ENCODE measurements at places on chromosomes 3 and 15.

DNA sequence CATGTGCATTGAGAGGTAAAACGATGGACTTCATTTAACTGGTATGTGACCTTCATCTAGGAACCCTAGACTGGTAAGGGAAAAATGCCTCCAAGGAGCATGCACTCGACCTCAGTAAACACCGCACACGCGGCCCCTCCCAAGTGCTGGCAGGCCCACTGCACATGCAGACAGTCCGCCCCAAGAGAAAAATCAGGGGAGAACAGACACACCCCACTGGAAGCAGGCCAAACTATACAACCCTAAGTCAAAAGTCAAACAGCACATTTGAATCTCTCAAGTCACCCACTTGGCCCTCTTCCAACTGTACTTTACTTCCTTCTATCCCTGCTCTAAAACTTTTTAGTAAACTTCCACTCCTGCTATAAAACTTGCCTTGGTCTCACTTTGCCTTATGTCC lies 250.1 kb upstream of the HES1 start:
- no peak for DNase-seq

GRCh38 chr3:42936157-42936981 lies 30.4 kb downstream of the ZNF662 start:
- DNase-seq: peak; percentile 67

- no peak for DNase-seq
Measured at GRCh38 chr3:131216330-131216729, 165.2 kb upstream of the NUDT16 start.

DNA sequence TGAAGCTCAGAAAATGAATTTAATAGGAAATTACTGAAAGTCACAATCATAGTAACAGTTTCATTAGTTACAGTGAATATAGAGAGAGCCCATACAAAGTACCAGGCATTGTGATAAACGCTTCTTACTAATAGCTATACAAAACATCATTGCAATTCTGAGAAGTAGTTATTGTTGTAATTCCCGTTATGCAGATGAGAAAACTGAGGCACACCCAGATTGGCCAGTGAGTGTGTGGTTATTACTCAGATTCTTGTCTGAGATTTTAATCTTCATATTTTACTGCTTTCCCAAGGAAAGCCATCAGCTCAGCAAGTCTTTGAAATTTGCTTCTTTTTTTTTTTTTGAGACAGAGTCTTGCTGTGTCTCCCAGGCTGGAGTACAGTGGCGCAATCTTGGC lies 14.3 kb downstream of the FLNB start:
- DNase-seq: no peak

DNA sequence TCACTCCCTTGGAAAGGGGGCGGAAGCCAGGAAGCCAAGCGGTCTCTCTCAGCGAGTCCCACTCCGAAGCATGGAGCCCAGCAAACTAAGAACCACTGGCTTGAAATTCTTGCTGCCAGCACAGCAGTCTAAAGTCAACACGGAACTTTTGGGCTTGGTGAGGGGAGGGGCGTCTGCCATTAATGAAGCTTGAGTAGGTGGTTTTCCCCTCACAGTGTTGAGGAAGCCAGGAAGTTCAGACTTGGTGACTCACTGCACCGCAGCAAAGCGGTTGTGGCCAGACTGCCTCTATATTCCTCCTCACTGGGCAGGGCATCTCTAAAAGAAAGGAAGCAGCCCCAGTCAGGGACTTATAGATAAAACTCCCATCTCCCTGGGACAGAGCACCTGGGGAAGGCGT lies 665.4 kb upstream of the CBLB start:
- no peak for DNase-seq

GRCh38 chr3:50655009-50655830 lies 19.5 kb upstream of the DOCK3 start:
- DNase-seq: no peak

- DNase-seq: no peak
Measured at GRCh38 chr3:193499136-193499770, 55.4 kb downstream of the ATP13A4 start.

GRCh38 chr3:129278966-129279906 lies 566 bp downstream of the HMCES start:
- DNase-seq: no peak

DNA sequence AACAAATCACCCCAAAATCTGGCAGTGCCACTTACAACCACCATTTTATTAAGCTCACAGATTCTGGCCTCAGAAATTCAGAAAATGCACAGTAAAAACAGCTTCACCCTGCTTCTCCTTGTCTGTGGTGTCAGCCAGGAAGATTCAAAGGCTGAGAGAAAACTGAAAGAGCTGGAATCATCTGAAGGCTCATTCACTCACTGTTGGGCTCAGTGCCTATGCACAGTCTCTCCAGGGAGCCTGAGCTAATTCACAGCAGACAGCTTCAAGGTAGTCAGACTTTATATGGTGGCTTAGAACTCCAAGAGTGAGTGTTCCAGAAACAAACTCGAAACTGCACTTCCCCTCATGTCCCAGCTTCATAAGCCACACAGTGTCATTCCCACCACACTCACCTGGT lies 16.5 kb upstream of the PLOD2 start:
- DNase-seq: no peak

- no peak for DNase-seq
Measured at GRCh38 chr15:48332642-48333034, 1.4 kb downstream of the DUT start.

DNA sequence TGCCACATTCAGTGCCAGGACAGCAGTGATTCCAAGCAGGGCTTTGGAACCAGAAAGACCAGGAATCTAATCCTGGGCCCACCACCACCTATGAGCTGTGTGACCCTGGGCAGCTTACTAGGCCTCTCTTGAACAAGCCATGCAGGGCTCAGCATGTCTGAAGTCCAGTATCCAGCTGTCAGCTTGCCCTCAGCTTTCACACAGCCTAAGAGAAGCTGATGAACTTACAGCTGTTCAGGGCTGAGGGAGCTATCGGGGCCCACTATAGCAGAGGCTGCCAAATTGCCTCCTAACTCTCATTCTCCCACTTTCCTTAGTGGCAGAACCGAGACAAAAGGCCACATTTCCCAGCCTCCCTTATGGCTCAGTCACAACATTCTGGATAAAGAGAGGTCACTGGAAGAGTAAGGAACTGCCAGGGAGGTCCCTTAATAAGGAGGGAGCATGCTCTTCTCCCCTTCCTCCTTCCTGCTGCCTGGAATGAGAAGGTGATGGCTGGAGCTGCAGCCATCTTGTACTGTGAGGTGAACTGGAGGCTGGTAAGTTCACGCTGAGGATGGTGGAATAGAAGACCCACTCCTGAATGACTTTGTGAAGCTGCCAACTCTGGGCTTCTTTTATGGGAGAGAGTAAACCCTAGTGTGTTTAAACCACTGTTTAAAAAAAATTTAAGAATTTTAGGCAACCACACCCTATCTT lies 34.5 kb downstream of the FEM1B start:
- DNase-seq: no peak

- DNase-seq: no peak
Measured at GRCh38 chr3:120280026-120280425, 5.0 kb downstream of the GPR156 start.

GRCh38 chr3:45792516-45793172 lies 3.7 kb downstream of the SLC6A20 start:
- DNase-seq: no peak

- DNase-seq: peak; percentile 21
Measured at GRCh38 chr3:127628788-127629466, at the start of gene PODXL2. PODXL2 (plus strand) TSS chr3:127629185; CDS start chr3:127629220, 35 bp downstream.

GRCh38 chr15:69887009-69887408 lies 210.7 kb downstream of the TLE3 start:
- no peak for DNase-seq

DNA sequence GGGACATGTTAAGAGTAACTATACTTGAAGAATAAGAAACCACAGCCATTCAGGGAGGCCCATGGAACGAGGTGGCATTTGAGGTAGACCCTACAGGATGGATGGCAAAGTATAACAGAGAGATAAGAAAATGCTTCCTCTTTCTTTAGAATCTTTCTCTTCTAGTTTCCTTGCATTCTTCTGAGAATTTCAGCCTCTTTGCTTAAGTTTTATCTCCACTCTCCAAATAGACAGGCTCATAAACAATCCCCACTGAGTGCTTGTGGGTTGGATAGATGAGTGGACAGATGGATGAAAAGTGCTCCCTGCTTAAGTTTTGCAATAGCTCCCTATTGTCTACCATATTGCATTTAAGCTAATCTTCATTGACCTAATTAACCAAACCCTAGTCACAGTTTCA lies 103.7 kb downstream of the MEX3B start:
- DNase-seq: no peak

DNA sequence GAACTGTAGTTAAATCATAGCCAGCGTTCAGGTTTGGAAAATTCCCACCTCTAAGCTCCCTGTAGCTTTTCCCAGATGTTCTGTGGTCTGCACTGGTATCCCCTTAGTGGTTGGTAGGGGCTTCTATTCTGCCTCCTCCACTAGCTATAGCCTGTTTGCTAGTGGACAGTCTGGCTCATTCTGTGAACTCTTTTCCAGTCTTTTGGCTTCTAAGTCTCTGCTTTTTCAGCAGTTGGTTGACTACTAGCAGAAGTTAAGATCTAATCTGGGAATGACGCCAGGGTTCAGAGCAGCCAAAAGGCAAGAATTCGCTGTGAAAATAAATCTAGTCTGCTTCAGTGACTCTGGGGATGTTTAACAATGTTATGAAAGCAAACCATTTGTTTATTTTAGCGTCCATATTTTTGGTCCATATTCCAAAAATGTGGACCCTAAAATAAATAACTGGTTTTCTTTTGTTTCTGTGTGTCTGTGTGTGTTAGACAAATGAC lies 73.7 kb upstream of the WDR72 start:
- DNase-seq: no peak

- DNase-seq: no peak
Measured at GRCh38 chr15:66072616-66073361, 180.8 kb downstream of the MEGF11 start.

- no peak for DNase-seq
Measured at GRCh38 chr3:108006077-108006771, 84.6 kb downstream of the CD47 start.

GRCh38 chr3:56459719-56460118 lies 8.5 kb downstream of the ERC2 start:
- no peak for DNase-seq

- no peak for DNase-seq
Measured at GRCh38 chr3:10954740-10955139, 37.8 kb upstream of the SLC6A1 start.

DNA sequence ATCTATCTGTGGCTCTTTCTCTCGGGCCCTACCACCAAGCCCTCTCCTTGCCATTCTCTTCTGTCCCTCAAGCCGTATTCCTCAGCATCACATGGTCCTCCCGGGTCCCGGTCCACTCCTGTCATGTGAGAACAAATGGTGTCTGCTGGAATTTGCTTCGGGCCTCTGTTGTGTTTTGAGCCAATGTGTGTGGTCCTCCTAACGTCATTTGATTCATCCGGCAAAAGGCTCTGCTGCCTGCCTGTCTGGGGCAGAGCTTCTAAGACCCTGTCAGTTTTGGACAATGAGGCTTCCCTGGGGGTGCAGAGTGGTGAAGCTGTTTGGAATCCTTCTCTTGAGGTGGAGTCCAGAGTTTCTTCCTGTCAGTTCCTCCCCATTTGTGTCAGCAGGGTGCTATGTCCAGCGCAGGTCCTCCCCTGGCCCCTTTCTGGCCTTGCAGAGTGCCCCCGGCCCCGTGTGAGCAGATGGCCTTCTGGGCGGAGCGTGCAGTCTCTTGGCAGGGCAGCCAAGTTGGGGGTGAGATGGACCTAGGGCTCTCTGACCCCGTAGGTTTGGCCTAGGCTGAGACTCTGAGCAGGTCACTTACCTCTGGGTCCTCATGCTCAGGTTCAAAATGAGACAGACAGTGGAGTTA lies 93.6 kb downstream of the APBA2 start:
- no peak for DNase-seq

- DNase-seq: no peak
Measured at GRCh38 chr3:140568131-140568530, 109.7 kb upstream of the TRIM42 start.

DNA sequence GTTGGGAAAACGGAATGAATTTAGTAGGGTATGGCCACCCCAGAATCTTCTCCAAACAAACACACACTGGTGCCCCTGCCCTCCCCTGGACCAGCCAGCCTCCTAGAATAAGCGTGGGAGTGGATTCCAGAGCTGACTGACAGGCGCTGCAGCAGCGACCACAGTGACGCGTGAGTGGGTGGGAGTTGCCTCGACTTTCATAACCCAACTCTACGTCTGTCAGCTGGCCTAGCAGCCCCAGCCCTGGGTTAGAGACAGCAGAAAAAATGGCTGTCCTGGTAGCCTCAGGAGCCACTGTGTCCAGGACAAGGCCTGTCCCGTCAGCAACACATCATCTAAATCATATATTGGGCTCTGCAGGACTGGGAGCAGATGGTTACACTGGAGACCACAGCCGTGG lies 10.0 kb downstream of the PLA2G4B start:
- DNase-seq: no peak

DNA sequence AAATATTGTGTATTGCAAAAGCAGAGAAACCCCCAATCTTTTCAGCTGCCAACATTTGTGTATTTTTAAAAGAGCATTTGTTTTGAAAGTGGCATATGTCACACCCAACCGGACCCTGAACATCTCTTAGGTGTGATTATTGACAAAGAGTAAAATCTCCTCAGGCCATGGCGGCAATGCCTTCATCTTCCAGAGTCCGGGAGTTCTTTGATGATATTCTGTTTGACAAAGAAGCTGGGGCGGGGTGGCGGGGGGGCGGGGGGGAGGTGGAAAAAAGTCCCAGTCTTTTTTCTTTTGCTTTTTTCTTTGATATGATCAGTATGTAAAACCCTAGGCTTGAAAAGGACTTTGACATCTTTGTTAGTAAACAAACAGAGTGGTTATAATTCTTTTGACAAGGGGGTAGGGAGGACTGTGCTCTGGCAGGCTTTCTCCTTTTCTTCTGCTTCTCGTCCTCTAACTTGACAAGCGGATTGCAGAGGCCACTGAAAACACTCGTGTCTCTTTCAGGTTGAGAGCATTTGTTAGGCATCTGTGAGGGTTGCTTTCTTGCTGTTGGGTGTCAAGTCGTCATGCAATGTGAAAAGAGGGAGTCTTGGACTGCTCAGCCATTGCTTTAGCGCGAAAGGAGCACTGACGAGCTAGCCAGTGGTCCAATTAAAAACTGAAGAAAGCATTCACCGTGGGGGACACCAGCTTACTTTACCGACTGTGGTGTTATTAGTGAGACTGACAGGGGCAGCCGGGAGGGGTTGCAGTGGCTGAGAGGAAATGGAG lies 243.2 kb downstream of the NSUN3 start:
- DNase-seq: no peak

DNA sequence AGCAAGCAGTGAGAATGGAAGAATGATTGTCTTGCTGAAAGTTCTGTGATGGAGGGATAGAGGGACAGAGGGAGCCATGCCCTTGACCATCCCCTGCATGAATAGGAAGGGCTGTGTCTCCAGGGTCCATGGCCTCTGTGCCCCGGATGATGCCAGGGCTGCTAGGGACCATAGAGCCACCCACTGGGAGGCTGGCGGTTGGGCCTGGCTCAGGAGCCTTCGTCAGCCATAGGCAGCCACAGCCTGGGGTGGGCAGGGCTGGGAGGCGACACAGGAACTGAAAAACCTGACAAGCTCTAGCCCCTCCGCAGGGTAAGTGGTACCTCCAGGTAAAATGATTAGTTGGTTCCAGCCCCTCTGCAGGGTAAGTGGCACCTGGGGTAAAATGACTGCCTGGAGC lies 19.1 kb upstream of the LAMP3 start:
- no peak for DNase-seq
